ENCODE measurements at places on chromosomes 16 and 17.

- no peak for DNase-seq
Measured at GRCh38 chr17:75010683-75011400, 1.6 kb upstream of the MRPL58 start.

GRCh38 chr17:81890447-81891302 lies 711 bp downstream of the ALYREF start:
- DNase-seq = no peak

DNA sequence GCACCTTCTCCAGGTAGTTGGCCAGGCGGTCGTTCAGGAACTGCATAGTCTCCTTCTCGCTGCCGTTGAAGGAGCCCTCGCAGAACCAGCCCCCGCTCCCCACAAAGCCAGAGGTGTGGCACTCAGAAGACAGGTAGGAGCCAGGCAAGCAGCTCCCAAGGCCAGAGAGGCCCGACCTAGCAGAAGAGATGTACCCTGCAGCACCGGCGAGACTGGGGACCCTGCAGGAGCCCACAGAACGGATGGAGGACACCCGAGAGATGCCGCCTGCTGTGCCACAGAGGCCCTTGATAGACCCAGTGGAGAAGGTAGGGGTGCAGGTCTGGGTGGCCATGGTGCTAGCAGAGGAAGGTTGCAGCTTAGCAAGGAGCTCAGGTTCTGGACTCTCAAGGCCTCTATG lies at the start of gene KRT36:
Gene KRT36 (minus strand): TSS at position 380 of the 400 bp plus-strand sequence. CDS start 46 bp downstream, at position 334.
- DNase-seq = no peak

DNA sequence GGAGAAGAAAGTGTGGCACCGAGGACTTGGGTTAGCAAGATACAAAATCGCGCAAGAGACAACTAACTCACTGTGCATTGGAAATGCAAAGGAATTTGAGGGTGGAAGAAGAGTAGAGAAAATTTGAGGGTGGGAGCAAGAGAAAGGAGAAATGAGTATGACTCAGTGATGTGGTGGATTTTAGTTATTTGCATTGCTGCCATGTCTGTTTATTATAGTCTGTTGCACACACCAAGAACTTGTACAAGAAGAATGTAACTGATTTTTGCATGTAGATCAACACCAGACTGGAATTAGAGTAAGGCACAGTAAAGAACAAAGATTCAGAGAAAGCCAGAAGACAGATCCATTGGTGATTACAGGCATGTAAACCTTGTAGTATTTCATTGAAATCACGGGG lies 71.6 kb upstream of the SMIM36 start:
- DNase-seq = no peak

DNA sequence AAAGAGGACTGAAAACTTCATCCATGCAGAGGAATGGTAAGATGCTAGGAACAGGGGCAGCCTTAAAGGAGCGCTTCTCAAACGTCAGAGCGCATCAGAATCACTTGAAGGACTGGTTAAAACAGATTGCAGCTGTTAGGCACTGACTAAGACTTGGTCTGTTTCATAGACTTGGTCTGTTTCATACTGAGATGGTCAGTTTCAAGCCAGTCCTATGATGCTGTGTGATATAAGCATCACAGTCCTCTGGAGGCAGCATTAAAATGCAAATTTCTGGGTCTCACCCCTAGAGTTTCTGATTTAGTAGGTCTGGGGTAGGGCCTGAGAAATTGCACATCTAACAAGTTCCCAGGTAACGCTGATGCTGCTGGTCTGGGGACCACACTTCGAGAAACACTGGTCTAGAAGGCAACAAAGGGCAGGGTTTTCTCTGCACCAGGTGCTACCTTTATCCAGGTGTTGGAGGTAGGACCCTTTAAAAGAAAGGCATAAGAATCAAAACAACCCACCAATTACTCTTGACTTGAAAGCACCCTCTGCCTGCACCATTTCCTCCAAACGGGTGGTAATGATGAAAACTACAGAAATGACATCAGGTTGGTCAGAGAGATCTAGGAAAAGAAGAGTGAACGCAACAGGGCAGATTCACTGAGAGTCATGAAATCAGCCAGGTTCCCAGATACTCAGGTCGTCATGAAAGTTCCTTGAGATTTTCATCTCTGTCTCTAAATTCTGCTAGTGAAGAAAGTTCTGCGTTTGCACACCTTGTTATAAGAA lies 95.0 kb upstream of the RCVRN start:
- DNase-seq = no peak

DNA sequence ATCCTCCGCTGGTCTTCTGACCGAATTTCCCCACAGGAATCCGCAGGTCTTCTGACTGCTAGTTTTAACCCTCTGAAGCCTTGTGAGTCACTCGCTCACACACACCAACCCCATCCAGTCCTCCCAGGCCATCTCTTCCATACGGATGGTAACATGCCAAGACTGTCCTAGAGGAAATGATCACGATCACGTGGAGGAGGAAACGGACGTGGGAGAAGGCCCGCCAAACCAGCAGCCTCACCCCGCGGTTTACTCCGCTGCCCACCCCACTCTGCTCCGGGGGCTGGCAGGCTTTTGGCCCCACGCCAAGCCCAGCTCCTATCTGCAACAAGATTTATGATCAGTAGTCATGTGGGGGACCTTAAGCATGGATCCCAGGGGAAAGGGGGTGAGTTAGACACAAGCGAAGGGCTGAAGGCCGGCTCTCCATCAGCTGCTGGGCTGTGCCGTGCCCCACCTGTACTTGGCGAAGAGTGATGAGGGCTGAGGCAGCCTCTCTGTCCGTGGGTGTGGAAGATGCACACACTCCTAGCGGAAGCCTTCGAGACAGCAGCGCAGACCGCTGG lies 1.5 kb upstream of the FAAP100 start:
- peak; percentile 53 for DNase-seq

- no peak for DNase-seq
Measured at GRCh38 chr17:61353615-61354014, 46.0 kb upstream of the TBX2 start.

- no peak for DNase-seq
Measured at GRCh38 chr16:4868026-4868425, 20.7 kb downstream of the UBN1 start.
